ENCODE measurements at places on chromosomes 2 and 18.

DNA sequence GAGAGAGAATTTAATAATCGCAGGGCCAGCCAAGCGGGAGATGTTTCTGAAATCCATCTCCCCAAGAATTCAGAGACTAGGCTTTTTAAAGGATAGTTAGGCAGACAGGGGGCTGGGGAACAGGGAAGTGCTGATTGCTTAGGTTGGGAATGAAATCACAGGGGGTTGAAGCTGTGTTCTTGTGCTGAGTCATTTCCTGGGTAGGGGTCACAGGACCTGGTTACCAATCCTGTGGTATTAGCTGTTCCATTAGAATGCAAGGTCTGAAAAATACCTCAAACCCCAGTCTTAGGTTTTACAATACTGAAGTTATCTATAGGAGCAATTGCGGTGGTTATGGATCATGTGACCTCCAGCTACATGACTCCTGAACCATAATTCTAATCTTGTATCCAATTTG is 4.6 kb downstream of the SP140 start:
- DNase-seq = peak; percentile 51

- DNase-seq = no peak
These were observed 102.2 kb upstream of the ASB18 start for GRCh38 chr2:236366397-236366796.

- DNase-seq = no peak
These were observed 210.9 kb downstream of the DCDC2C start for GRCh38 chr2:3914241-3914640.

- DNase-seq = no peak
These were observed 56.9 kb downstream of the RHBDD1 start for GRCh38 chr2:226892729-226893128.

DNA sequence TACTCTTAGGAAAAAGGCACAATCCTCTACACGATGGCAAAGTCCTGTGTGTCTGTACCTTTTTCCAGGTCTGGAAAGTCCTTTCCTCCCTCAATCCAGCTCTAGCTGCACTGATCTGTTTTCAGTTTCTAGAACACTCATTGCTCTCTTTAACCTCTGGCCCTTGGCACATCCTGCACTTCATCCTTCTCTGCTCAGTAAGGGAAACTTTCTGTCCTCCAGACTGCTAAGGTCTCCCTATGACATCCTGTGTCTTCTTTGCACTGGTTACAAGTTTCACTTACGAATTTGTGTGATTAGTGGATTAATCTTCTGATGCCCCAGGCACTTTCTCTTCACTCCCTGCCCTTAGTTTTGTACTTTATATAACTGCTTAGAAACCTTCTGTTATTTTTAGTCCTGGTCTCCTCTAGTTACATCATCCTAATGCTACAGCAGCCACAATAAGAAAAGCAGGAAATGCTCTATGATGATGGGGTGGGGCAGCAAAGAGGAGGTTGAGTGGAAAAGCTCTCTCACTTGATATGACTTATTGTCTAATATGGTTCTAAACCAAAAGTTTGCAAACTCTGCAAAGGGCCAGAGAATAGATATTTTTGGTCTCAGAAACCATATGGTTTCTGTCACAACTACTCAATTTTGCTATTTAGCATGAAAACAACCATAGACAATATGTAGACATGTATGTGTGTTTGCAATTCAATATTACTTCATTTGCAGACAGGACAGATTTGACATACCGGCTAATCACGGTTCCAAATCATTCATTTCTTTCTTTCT is 568.2 kb downstream of the THSD7B start:
- peak; percentile 70 for DNase-seq

DNA sequence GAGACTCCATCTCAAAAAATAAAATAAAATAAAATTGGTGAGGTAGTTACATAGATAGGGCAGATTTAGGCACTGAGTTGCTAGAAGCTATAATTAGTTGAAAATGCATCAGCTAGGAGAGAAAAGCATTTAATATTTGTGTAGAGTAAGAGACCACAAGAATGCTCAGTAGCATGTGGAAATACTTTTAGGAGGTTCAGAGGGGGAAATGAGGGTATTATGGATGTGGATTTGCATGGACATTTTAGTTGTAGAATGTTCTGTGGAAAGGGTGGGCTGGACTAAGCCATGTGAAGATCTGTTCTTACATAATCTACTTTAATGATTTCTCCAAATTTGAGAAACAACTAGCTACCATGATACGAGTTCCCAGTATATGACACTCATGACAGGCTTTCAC is 95.5 kb downstream of the ATP9B start:
- no peak for DNase-seq

DNA sequence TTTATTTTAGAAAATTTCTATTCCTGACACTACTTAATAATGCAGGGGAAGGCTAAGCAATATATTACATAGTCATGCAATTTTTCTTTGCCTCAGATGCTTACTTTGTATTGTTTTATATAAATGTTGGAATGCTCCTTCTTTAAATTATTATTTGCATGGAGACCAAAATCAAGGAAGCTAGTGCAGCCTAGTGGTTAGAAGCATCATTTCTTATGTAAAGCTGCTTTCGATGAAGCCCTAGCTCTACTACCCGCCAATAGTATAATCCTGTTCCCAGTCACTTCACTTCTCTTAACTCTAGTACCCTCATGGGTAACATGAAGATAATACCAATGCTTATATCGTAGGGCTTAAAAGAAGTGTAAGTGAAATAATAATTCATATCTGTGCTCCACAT is 198.9 kb downstream of the LRATD1 start:
- peak; percentile 35 for DNase-seq

DNA sequence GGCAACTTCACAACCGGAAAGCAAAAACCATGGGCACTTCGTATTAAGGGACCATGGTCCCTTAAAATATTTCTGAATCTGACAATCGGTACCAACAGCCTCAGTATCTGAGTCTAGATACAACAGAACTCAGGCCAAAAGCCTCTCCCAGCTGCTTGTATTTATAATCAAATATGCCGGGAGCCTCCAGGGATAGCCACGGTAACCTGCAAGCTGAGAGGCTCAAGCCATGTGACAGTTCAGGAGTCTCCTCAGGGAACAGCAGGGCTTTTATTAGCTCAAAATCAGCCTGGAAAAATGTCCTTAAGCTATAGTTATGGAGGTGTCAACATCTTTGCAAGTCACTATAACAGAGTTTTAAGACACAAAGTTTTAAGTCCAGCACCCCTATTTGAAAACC is 352.8 kb upstream of the GYPC start:
- DNase-seq = no peak

DNA sequence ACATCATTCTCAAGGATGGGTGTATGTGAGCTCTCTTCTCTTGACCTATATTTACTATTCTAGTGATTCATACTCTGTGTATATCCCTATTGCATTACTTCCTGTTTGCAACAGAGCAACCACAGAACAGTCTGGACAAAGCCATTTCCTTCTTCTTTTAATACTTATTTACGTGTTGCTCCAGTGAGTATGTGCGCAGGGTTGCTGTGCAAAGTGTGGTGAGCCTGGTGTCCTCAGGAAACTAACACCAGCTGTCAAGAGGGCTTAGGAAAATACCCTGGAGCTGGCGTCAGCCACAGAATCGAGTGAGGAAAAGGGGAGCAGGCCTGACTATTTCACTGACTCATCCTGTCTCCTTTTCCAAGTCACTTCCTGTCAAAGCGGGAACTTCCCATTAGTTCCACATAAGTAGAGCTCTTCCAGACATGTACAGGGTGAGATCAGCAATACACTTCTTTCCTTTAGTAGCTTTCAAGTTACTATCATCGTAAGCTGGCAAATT is 214.1 kb upstream of the COPS8 start:
- DNase-seq = peak; percentile 99

DNA sequence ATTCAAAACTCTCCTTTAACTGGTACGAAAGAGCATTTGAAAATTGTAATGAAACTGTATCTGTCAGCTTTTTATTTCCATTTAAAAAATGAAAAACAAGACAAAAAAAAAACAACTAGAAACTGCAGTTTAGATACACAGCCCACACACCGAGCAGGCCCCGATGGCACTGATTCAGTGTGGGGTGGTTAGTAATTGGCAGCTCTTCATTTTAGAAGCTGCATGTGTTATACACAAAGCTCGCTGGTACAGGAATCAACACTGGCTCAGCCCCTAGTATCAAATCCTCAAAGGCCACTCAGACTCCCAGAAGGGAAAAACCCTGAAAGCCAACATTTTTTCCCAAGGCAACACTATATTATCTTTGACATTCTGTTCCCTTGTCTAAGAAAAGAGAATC is 30.5 kb upstream of the RMDN2 start:
- no peak for DNase-seq

DNA sequence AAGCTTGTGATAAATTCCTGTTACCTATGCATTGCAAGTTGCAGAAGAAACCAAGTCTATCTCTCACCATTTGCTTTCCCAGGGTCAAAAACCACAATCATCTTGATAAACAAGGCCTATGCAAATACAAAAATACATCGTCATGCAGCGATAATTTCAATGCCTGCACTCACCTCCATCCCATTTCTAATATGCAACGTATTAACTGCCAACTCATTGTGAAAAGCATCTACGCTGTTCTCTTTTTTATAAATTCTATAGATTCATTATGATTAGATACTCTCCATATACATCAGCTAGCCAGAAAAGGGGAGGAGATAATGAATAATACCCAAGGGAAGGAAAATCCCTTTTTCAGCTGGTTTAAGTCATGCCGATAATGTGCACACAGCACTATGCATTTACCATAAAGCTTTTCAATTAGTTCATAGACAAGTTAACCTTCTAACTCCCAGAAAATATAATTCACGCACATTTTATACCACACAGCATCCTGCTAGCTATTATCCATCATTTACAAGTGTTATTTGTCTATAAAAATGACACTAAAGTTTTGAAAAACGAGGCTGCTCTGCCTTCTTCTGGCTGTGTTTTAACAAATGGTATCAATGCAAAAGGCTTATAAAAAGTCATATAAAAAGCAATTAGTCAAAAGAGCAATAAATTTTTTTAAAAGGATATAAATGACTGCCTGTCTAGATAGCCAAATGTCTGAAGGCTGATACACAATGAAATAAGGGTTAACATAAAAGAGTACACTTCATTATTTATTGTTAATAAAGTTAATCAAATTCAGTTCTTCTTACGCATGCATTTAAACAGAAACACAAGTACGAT is 77.6 kb downstream of the AFF3 start:
- no peak for DNase-seq

- DNase-seq = peak; percentile 5
These were observed 566.6 kb upstream of the DSEL start for GRCh38 chr18:68083131-68083530.

DNA sequence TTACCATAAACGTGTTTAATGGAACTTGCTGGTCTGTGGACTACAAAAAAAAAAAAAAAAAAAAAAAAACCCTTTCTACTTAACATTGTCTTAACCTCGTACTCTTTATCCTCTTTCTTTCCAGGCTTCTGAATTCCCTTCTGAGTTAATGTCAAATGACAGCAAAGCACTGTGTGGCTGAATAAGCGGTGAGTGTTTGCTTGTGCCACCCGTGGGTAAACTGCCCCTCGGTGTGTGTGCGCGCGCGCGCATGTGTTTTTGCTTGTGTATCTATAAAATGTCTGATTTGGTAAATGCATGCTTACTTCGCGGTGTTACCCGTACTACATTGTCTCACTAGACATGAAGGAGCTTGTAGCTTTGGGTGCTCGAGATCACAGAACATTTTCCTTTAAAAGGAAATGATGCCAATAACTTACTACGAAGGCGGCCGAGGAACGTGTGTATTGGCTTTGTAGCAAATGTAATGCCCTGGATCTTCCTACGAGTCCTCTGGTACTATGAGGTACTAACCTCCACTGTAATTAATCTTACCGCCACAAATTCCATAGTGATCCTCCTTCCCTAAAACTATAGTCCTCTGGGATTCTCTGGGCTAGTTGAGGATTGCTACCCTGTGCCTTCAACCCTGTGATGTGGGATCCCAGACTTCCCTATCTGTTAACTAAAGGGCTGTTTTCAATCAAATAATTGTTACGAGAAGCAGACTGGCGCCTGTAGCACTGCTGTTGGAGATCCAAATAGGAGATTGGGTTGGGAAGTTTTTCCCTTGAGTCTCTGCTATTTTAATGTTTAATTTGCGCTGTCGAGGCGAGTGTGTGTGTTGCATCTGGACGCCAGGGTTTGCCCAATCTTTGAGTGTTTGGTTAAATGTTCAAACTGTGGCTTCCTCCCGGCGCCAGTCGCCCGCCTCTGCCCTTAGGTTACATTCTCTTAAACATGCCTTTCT is 1.1 kb downstream of the ID2 start:
- DNase-seq = peak; percentile 48

GRCh38 chr2:112774536-112775285 is 9.6 kb downstream of the IL1A start:
- peak; percentile 39 for DNase-seq

- DNase-seq = no peak
These were observed 2.8 kb downstream of the NYAP2 start for GRCh38 chr2:225402210-225402776.

GRCh38 chr18:2853926-2854664 is 7.3 kb downstream of the EMILIN2 start:
- no peak for DNase-seq

DNA sequence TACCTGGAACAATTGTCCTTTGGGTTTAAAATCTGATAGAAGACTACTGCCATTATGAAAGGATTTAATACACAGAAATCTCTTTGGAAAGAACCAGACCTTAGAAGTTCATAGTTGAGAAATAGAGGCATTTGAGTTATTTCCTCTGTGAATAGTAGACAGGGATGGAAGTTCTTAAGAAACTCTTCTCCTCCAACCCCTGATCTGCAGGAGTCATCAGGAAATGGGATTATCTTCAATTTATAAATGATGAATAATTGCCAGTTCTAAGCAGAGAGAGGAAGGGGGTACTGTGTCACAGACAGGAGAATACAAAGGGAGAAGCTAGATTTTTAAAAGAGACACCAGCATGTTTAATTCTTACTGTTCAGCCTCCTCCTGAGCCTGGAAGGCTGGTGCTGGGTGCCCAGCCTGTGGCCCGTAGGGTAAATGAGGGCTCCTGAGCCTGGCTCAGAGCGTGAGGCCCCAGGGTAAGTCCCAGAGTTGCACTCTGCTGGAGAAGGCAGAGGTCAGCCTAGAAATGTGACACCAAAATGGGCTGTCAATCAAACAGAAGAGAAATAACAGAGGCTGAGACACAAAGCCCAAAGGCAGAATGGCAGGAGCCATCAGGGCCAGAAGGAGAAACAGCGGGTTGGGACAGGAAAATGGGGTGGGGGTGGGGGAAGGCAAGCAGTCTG is 58.2 kb upstream of the PKDCC start:
- DNase-seq = no peak

Measured in epithelial cell of esophagus (primary cell).